Colonic mucosa (tissue), 4 donors: ENCODE measurements at places on chromosomes 16 and 17. TPM values are rescaled to one million over a fixed set of nuclear protein-coding genes. Genes with fewer than 3 reads are reported as not detected.

- DNase-seq: no peak
Observed at GRCh38 chr16:12545297-12545610, 258.4 kb downstream of the CPPED1 start.

DNA sequence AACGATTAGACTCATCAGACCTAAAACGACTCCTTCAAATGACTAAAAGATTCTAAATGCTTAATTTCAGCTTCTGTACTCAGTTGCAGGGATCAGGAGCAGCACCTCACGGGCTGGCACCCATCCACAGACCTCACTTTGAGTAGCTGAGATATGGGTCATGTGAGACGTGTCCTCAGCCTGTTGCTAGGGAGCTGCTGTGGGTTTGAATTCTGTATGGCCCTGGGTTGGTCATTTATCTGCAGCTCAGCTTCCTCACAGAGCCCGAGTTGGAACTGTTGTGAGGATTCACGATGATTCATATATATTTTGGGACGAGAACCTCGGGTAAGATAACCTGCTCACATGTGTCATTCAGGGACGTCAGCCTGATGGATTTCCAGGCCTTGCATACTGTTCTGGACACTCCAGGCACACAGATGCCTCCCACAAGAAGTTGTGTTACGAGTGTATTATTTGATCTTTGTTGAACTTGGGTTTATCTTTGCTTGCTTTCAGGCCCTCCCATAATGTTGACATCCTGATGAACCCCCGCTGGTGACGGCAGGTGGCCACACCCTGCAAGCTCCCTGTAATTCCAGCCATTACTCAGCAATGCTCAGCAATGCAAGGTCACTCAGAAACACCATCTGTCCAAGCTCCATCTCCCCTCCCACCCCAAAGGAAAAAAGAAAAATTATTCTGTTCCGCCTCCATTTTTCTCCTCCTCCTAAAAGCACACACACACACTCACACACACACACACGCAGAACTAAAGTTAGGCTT, 137.6 kb downstream of the RBFOX3 start:
- no peak for DNase-seq

DNA sequence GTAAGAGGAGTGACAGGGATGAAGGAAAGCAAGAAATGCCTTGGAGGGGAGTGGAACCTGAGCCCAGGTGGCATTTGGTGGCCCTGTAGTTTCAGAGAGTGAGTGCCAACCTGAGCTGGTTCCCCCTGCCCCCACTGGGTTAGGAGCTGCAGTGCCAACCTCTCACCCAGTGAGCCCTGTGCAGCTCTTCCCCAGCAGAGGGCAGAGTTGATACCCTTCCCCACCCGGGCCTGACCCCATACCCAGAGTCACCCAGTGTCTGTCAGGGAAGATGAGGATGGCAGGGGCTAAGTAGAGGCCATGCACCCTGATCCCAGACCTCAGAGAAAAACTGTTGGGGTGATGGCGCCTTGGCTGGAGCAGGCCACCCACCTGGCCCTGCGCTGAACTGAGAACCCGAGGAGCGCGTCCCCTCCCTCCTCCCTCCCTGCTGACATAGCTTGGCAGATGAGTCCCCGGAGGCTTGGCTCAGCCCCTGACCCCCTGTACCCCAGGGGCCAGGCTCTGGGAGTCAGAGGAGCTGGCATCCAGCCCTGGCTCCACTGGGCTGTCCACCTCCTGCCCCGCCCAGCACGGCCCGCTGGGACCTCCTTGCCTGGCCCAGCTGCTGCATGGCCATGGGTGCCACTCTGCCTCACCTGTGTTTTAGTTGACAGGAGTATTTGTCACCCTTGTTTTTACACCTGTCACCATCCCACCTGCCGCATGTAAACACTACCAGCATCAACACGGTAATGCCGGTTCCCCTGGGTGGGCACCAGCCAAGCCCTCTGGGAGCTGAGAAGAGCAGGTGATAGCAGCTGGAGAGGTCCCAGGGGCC, 113.9 kb downstream of the AMFR start:
- no peak for DNase-seq

GRCh38 chr17:16474012-16474725, 17.8 kb downstream of the LRRC75A start:
- no peak for DNase-seq

- no peak for DNase-seq
Observed at GRCh38 chr17:12579288-12579687, 86.4 kb upstream of the MYOCD start.

DNA sequence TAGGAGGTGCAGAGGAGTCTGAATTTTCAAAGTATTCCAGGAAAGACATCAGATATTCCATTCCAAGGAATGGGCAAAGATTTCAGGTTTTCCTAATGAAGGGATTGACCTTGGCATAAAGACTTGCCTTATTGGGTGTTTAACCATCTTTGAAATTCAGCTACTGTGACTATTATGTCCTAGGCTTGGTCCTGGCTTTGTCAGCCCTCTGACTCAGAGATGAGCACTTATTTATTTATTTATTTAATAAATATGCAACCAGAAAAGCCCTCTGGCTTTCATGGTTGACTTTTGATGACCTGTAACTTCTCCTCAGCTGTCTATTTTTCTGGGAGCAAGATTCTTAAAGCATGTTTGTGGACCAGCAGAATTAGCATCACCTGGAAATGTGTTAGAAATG, 455.1 kb downstream of the KIF2B start:
- no peak for DNase-seq

DNA sequence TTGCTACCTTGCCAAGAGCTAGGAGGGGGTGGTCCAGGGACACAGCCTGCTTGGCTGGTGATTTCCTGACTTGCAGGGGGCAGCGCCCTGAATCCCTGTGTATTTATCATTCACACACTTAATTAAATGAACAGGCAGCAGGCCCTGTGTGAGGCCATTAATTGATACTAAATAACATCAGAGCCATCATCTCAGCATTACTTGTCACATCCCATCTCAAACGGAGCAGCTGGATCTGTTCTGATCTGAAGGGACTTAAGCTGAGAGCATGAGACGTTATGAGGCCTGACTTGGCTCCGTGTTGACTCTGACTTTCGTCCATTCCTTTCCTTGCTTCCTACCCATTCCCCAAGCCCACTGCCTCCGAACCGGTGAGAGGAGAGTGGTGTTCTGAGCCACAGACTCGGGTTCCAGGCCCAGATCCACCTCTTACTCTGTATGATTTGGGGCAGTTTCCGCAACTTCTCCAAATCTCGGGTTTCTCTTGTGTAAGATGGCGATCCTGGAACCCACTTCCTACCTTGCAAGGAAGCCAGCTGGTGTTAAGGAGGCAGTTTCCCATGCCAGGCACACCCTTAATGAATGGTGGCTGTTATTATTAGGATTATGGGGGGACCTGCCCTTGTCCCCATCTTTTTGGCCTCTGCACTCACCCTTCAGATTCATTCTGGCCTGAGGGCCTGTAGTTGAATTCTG, 33.8 kb downstream of the CACNA1G start:
- DNase-seq: no peak

DNA sequence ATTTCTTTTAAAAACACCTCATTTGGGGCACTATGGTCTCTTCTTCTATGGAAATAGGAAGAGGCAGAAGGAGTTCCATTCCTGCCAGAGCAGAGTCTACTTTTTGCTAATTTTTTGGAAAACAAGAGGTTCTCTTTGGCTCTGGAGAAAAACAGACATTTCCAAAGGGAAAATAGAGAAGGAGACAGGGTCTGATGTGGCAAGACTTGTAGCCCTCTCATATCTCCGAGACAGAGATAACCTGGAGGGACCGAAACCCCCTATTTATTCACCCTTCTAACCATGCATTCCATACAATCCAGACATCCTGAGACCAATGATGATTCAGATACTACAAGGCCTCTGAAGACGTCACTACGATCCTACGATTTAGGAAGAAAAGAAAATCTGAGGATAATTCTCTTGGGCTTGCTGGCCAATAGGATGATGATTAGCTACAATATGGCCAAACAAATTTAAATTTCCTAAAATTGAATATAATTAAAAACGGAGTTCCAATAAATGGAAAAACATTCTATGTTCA, 70.2 kb downstream of the HIC1 start:
- DNase-seq: no peak

DNA sequence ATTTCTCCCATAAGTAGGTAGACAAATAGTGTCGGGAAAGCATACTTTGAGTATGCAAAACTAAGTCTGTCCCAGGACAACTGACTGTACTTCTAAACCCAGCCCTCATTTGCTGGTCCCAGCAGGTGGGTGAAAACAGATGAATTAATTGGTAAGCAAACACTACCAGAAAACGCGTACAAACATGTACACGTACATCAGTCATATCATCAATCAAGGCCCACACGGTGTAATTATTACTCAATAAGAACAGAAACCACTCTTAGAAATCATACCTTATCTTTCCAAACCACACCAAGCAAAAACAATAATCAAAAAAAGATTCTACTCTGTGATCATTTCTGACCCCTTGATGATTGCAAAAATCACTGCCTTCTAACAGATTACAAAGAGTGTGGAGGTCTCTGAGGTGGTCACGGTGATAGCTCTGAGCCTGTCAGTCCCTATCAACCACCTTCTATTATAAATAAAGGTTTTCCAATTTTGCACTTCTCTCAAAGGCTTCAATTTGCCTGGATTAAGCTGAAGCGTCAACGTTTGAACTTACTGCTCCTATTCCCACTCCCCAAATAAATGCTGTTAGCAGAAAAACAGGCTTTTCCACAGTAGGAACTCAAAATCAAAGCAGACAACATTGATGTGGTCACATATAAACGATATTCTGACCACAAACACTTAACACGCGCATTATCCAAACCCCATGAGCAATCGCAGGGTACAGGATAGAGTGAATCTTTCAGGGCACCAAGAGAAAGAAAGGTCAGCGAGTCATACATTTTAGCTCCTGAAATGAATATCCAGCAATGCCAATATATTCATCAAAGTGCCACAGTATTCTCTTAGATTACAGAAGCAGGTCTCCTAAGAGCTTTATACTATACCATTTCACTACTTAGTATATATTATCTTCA, 211.9 kb downstream of the STX8 start:
- no peak for DNase-seq

- DNase-seq: peak; percentile 71
Observed at GRCh38 chr17:40303009-40303657, 5.8 kb upstream of the RARA start.

The DHRS7C gene
- 0.40 TPM for total RNA-seq

The ZNF771 gene
- 3.5 TPM for total RNA-seq

The KCNG4 gene
- total RNA-seq: not detected

The KRT39 gene
- not detected for total RNA-seq
